ENCODE measurements at places on chromosomes 5 and 9.
A peak's percentile ranks its signal among the peaks of the same experiment; 100 is the strongest.

DNA sequence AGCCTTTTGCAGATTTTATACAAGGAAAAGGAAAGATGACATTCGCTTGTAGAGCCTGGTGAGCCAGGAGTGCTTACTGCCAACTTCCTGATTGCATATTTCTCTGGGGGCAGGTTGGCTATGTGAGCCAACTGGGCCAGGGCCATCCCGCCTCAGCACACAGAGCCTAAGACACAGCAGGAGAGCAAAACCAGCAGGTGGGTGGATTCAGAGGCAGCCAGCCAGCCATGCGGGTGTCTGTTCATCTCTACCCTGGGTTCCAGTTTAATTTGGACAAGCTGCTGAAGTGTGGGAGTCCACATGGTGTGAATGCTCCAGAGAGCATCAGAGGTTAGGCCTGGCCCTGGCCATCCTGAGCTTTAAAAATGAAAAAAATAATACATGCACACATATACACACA, 291.4 kb downstream of the ARHGEF28 start:
- DNase-seq, result no peak

GRCh38 chr5:59066367-59067163, 483.7 kb downstream of the RAB3C start:
- no peak for DNase-seq

GRCh38 chr5:56175488-56175887, 57.6 kb downstream of the ANKRD55 start:
- no peak for DNase-seq

DNA sequence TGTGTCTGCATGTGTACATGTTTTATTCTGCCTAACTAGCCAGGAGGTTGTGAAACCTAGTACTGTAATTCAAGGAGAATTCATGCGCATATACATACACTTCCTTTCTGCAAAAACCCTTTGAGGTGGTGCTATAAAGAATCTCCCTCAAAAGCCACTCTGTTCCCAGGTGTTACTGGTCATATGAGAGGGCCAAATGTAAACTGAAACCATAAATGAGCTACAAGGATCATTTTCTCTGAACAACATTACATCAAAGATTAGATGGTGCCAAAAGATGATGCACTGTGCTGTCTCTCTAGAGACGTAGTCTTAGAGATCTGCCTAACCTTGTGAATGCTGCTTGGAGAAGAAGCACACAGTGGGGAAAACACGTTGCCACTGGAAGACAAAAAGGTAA, 15.7 kb downstream of the NREP start:
- no peak for DNase-seq

DNA sequence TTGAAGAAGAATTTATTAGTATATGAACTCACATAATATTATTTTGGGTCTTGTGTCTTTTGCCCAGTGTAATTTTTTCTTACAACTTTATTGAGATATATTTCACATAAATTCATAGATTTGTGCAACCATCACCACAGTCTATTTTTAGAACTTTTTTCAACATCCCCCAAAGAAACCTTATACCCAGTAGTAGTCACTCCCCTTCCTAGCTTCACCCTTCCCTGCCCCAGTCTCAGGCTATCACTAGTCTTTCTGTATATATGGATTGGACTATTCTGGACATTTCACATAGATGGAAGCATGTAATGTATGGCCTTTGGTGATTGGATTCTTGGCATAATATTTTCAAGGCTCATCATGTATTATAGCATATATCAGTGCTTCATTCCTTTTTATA, 67.8 kb downstream of the MAN2A1 start:
- DNase-seq, result no peak

- peak; percentile 72 for DNase-seq
Observed at GRCh38 chr5:7857926-7858632, 7.1 kb upstream of the CFAP90 start.

DNA sequence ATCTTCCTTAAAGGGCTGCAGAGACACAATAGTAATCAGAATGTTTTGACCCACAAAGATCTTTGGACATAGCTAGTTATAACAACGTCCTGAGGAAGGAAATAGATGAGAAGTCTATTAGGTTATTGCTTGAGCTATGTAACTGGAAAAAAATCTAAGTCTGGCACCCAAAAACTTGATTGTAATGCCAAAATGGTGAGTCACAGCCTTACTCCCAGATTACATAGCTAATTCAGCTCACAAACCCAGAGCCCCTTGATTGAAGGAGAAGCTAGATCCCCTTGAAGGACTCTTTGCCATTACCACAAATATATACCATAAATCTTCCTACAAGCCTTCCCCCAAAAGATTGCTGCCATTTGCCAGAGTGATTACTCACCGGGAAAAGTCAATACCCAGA, 341.8 kb upstream of the KIF2A start:
- no peak for DNase-seq

GRCh38 chr9:128121924-128122808, 5.4 kb downstream of the PTGES2 start:
- DNase-seq, result no peak

DNA sequence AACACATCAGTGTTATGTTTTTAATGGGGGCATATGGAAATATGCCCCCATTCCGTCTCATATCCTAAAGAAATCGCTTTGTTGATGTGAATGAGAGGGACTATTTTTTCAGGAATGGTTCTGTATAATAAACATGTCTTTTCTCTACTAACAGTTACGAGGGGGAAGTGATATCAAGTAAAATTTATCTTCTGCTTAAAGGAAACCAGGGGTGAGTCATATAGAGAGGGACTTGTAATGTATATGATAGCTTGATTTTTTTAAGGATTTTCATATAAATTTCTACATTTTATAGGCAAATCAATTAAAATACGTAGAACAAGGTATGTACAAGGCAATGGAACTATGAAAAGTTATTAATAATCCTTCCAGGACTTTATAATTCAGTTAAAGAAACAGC, 207.1 kb downstream of the SEMA5A start:
- DNase-seq, result no peak

DNA sequence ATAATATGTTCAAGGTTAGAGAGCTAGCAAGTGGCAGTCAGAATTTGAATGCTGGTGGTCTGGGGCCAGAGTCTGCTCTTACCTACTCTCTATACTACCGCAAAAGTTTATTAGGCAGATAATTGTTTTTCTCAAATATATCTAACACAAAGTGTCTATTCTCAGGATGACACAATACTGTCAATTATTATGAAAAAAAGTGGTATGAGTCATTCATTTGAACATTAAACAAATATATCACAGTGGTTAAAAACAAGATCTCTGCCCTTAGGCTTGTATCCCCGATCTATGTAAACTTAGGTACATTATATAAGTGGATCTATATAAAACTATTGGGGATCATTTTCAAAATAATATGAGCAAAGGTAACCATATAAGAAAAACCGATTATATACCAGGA, 354.9 kb downstream of the CETN3 start:
- DNase-seq, result no peak

GRCh38 chr9:70986984-70987383, 134.4 kb downstream of the TRPM3 start:
- DNase-seq, result no peak

DNA sequence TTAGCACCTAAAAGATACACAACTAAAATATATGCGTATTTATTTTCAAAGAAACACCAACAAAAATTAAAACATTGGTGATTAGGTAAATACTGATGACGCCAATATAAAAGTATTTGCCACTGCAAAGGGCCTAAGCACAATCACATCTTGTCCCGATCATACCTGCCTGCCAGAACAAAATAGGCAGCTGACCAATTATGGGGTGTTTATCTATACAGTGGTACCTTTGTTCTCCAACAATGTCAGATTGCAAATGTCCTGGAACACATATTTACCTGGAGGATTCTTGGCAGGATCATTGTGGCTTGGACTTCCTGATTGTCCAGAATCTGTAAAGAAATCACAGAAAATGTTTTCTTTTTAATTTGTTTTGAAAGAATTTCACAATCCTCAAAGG, 134.5 kb downstream of the NFIB start:
- no peak for DNase-seq

DNA sequence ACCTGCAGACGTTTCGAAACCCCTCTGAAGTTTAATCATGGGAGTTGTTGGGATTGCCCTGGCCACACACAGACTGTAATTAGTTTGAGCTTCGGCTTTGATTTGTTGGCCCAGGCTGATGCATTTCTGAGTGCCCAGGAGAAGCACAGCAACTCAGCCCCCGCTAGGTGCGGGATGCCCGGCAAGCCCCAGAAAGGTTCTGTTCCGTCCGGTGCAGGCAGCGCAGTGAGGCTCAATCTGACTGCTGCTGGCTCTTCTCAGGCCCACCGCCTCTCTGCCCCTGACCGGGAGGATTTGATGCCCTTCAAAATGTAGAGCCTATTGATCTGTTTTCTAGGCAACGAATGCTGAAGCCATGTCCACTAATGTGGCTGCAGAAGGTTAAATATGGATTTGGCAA, 73.4 kb upstream of the TAF11L2 start:
- DNase-seq, result no peak

DNA sequence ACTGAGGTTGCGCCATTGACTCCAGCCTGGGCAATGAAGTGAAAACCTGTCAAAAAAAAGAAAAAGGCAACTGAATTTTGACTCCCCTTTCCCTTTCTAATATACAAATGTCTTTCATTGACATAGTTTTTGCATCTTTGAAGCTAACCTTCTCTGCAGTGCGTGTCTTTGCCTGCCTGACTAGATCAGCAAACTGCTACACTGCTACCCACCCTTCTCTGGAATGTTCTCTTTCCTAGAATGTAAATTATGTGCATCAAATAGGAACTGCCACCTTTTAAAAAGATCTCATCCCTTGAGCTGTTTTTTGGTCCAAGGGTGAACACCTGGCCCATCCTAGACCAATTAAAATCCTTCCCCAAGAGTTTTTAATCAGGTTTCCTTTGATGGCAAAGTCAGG, 127.6 kb downstream of the SLC28A3 start:
- DNase-seq, result no peak

DNA sequence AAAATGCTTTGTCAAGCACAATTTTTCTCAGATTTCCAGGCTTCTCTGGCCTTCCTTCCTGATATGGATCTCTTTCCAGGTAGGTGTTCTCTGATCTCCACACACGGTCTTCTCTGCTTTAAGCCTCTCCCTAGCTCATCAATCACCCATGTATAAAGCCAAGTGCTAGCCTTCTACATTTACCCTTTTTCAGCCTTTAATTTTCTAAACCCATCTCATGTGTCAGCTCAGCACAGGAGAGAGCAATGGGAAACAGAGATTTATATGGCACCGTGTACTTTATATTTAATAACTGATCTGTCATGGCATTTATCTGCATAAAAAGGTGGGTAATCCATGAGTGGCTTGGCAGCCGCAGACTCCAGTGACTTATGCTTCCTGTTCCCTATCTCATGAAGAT, 495.0 kb downstream of the RASEF start:
- DNase-seq, result no peak

DNA sequence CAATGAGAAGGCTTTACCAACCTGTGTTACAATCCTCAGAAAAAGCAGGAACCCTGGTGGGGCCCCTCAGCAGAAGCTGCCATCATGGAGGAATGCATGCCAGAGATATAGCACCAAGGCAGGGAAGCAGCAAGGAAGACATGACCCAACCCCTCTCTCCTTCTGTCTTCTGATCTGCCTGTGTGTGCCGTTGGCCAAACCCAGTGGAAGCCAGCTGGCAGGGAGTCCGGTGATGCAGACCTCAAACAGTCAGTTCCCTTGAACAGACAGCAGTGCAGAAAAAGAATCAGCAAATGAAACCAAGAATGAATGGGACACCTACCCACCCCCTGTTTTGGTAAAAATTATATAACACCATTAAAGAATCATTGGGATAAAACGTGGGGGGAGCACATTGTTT, 234.2 kb downstream of the ZNF608 start:
- no peak for DNase-seq

DNA sequence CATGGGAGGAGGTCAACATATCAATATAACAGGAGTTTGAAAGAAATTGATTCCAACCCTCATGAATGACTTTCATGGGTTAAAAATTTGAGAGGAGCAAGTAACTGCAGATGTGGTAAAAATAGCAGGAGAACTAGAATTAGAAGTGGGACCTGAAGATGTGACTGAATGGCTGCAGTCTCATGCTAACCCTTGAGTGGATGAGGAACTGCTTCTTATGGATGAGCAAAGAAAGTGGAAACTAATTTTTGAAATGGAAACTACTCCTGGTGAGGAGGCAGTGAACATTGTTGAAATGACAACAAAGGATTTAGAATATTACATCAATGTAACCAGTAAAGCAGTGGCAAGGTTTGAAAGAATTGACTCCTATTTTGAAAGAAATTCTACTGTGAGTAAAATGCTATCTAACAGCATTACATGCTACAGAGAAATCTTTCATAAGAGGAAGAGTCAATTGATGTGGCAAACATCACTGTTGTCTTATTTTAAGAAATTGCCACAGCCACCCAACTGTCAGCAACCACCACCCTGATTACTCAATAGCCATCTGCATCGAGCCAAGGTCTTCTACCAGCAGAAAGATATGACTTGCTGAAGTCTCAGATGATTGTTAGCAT, 1683.2 kb downstream of the MAT2B start:
- DNase-seq, result no peak

GRCh38 chr5:176366232-176366894, 1.1 kb downstream of the ARL10 start:
- DNase-seq, result no peak

GRCh38 chr9:87441251-87441650, 56.4 kb upstream of the DAPK1 start:
- no peak for DNase-seq

- no peak for DNase-seq
Observed at GRCh38 chr9:135281791-135282737, 194.6 kb downstream of the OLFM1 start.

- no peak for DNase-seq
Observed at GRCh38 chr5:13186177-13186576, 758.3 kb downstream of the DNAH5 start.

GRCh38 chr5:173944511-173944910, 44.5 kb upstream of the C5orf47 start:
- no peak for DNase-seq

GRCh38 chr9:98321269-98321668, 65.8 kb upstream of the TBC1D2 start:
- DNase-seq, result no peak

DNA sequence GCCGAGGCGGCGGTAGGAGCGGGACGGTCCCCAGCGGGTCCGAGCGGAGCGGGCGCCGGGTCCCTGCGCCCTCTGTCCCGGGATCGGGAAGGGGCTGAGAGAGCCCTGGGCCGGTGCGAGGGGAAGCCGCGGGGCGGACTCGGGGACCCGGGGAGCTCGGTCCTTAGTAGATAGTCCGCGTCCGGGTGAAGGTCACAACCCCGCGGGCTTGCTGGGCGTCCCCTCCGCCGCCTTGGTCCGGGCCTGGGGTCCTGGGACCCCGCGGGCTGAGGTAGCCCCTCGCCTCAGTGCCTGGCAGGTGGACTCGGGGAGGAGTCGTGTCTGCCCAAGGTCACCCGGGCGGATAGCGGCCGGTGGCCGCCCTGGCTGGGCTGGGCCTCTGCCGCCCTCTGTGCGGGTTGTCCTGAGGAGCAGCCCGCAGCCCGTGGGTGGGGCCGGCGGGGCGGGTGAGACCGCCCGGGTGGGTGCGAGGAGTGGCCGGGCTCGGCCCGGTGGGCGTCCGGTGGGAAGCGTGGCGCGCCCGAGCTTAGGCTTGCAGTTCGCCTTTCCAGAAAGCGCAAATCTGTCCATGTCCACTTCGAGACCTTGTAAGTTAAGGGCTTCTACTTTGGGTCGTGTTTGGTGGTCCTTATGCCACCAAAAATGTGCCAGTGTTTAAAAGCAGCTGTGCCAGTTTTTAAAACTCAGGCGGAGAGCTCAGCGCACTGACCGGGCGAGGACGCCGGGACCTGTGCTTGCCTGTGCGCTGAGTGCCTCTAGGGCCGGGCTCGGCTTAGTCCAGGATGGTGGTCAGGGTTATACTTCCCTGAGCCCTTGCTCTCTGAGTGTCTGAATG, 554 bp downstream of the SDHA start:
- DNase-seq, result peak; percentile 53

Measured in activated CD8-positive, alpha-beta memory T cell treated with anti-CD3 and anti-CD28 coated beads, Interleukin-2, amount 10 ng/mL, durations not matched to agents 7 days and 5 days (primary cell).